ENCODE measurements at places on chromosomes 5 and 9. TPM values are rescaled to one million over a fixed set of nuclear protein-coding genes. Genes with fewer than 3 reads are reported as not detected.

PAIP2 gene
- 150 TPM for total RNA-seq

SH3RF2 gene
- total RNA-seq: 378 TPM

PCDHB16 gene
- 3.3 TPM for total RNA-seq

FCN2 gene
- total RNA-seq: 0.43 TPM

PCA3 gene
- 0.37 TPM for total RNA-seq

CDKN2B gene
- total RNA-seq: 28.7 TPM

GARIN3 gene
- total RNA-seq: 11.5 TPM

CARTPT gene
- 15.0 TPM for total RNA-seq

OBP2B gene
- 34.0 TPM for total RNA-seq

SPATA31A3 gene
- 1.9 TPM for total RNA-seq

CENPH gene
- total RNA-seq: 38.0 TPM

PCDH12 gene
- 2.0 TPM for total RNA-seq
